Prostate gland (tissue), 2 donors: ENCODE measurements at places on chromosomes 16 and 17. TPM values are rescaled to one million over a fixed set of nuclear protein-coding genes. Genes with fewer than 3 reads are reported as not detected.

Gene ADGRG3
- total RNA-seq: not detected

DNA sequence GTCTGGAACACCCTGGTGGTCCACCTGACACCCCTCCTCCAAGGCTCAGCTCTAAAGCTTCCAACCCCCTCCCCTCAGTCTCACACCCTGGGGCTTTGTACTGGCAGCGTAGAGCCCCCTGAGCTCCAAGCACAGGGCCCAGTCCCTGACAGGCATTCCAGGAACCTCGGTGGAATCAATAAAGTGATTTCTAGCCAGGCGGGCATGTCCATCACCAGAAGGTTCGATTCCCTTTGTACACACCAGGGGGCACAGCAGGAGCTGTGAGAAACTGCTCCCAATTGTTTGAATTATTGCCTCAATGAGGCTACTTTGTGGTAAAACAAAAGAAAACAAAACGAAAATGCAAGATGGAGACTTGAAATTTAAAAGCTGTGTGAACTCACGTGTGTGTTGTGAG lies 51.8 kb downstream of the SMPD3 start:
- no peak overlapping the region for H3K27ac ChIP-seq
- DNase-seq: peak; percentile 50
- no peaks in the 10 kb centered on the region for H3K4me1 ChIP-seq
- H3K27me3 ChIP-seq: no peaks in the 10 kb centered on the region
- H3K36me3 ChIP-seq: no peaks in the 10 kb centered on the region
- H3K4me3 ChIP-seq: no peak overlapping the region

Gene BCO1
- total RNA-seq: 0.18 TPM

Gene NEUROD2
- total RNA-seq: not detected

Gene KRTAP4-3
- total RNA-seq: not detected

GRCh38 chr16:52558448-52558847 lies 11.5 kb upstream of the TOX3 start:
- no peaks in the 10 kb centered on the region for H3K27me3 ChIP-seq
- DNase-seq: no peak
- no peaks in the 10 kb centered on the region for H3K36me3 ChIP-seq

- H3K27ac ChIP-seq: peak overlapping the region; percentile 35
- DNase-seq: peak; percentile 32
- H3K27me3 ChIP-seq: no peaks in the 10 kb centered on the region
- no peaks in the 10 kb centered on the region for H3K4me1 ChIP-seq
- no peaks in the 10 kb centered on the region for H3K36me3 ChIP-seq
- no peak overlapping the region for H3K4me3 ChIP-seq
Measured at GRCh38 chr16:46976550-46976949, 3.1 kb upstream of the DNAJA2 start.

Gene C17orf107
- 15.4 TPM for total RNA-seq

Gene DHRS7C
- not detected for total RNA-seq

GRCh38 chr16:85936816-85937215 lies 37.9 kb downstream of the IRF8 start:
- H3K27me3 ChIP-seq: peaks cover 5% of the 10 kb centered on the region
- DNase-seq: no peak
- no peaks in the 10 kb centered on the region for H3K36me3 ChIP-seq

Gene TERB1
- not detected for total RNA-seq

GRCh38 chr17:51819341-51820219 lies 338.9 kb downstream of the CA10 start:
- no peak overlapping the region for H3K4me3 ChIP-seq
- no peaks in the 10 kb centered on the region for H3K27me3 ChIP-seq
- DNase-seq: no peak

- no peak overlapping the region for H3K27ac ChIP-seq
- DNase-seq: no peak
- no peaks in the 10 kb centered on the region for H3K4me1 ChIP-seq
- no peak overlapping the region for H3K4me3 ChIP-seq
Measured at GRCh38 chr17:42087042-42087701, 11.1 kb downstream of the ZNF385C start.

Gene RSKR
- 5.0 TPM for total RNA-seq

- no peaks in the 10 kb centered on the region for H3K4me1 ChIP-seq
- DNase-seq: no peak
- H3K36me3 ChIP-seq: no peaks in the 10 kb centered on the region
- no peak overlapping the region for H3K27ac ChIP-seq
- H3K4me3 ChIP-seq: no peak overlapping the region
- no peaks in the 10 kb centered on the region for H3K27me3 ChIP-seq
Measured at GRCh38 chr16:49452578-49452977, 79.0 kb downstream of the C16orf78 start.

GRCh38 chr17:4566785-4567184 lies 6.4 kb upstream of the GGT6 start:
- no peaks in the 10 kb centered on the region for H3K4me1 ChIP-seq
- H3K36me3 ChIP-seq: no peaks in the 10 kb centered on the region
- DNase-seq: peak; percentile 43
- H3K27ac ChIP-seq: no peak overlapping the region

Gene RAP1GAP2
- 28.9 TPM for total RNA-seq

Gene C16orf54
- 1.2 TPM for total RNA-seq

- no peaks in the 10 kb centered on the region for H3K36me3 ChIP-seq
- no peak overlapping the region for H3K4me3 ChIP-seq
- no peaks in the 10 kb centered on the region for H3K27me3 ChIP-seq
- no peak overlapping the region for H3K27ac ChIP-seq
- peaks cover 20% of the 10 kb centered on the region for H3K4me1 ChIP-seq
- no peak for DNase-seq
Measured at GRCh38 chr17:57288773-57289121, 32.4 kb downstream of the MSI2 start.

- no peak overlapping the region for H3K4me3 ChIP-seq
- no peaks in the 10 kb centered on the region for H3K4me1 ChIP-seq
- no peaks in the 10 kb centered on the region for H3K36me3 ChIP-seq
- no peaks in the 10 kb centered on the region for H3K27me3 ChIP-seq
Measured at GRCh38 chr17:19805006-19805405, 56.9 kb upstream of the ALDH3A1 start.

Gene USP6
- 6.8 TPM for total RNA-seq

DNA sequence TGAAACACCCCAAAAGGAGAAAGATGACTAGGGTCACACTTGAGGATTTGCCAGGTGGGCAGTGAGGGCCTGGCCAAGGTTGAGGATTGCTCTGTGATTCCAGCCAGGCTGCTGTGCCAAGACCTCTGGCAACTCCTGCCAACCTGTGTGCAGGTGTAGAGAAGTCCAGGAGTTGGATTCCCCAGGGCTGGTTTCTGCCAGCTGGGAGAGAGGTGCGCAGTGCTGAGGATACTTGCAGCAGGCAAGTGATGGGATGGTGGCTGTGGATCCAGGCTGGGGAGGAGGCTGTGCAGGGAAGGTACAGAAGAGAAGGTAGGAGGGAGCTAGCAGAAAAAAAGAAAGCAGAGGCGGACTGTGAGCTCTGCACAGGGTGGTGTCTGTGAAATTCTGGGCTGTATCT lies 6.6 kb downstream of the RIPOR1 start:
- H3K27ac ChIP-seq: no peak overlapping the region
- no peak overlapping the region for H3K4me3 ChIP-seq
- peaks cover 3% of the 10 kb centered on the region for H3K4me1 ChIP-seq
- H3K27me3 ChIP-seq: no peaks in the 10 kb centered on the region

DNA sequence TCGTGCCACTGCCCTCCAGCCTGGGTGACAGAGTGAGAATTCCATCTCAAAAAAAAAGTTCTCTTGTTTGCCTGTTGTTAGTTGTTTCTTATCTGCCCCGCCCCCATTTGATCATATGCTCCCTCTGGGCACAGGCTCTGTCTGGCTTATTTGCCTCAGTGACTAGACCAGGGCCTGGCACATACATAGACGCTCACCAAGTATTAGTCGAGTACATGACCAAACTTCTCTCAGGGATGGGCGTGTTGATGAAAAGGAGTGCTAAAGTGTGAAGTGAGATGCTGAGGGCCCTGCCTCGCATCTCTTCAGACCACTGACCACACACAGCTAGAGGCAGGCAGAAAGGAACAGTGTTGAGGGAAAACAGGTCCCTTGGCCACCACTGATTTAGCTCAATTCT lies 3.3 kb upstream of the HELZ start:
- H3K4me1 ChIP-seq: no peaks in the 10 kb centered on the region
- no peak overlapping the region for H3K4me3 ChIP-seq
- H3K27ac ChIP-seq: no peak overlapping the region
- H3K36me3 ChIP-seq: no peaks in the 10 kb centered on the region

GRCh38 chr17:74235040-74235581 lies 21.7 kb downstream of the TTYH2 start:
- H3K4me3 ChIP-seq: no peak overlapping the region
- no peaks in the 10 kb centered on the region for H3K4me1 ChIP-seq
- H3K27me3 ChIP-seq: no peaks in the 10 kb centered on the region
- no peak for DNase-seq
- no peaks in the 10 kb centered on the region for H3K36me3 ChIP-seq

GRCh38 chr17:73191443-73192205 lies 1.2 kb upstream of the COG1 start:
- no peaks in the 10 kb centered on the region for H3K27me3 ChIP-seq
- H3K4me3 ChIP-seq: peak overlapping the region; percentile 74
- peaks cover 7% of the 10 kb centered on the region for H3K4me1 ChIP-seq
- H3K27ac ChIP-seq: peak overlapping the region; percentile 87
- DNase-seq: peak; percentile 66

Gene SHBG
- total RNA-seq: not detected

DNA sequence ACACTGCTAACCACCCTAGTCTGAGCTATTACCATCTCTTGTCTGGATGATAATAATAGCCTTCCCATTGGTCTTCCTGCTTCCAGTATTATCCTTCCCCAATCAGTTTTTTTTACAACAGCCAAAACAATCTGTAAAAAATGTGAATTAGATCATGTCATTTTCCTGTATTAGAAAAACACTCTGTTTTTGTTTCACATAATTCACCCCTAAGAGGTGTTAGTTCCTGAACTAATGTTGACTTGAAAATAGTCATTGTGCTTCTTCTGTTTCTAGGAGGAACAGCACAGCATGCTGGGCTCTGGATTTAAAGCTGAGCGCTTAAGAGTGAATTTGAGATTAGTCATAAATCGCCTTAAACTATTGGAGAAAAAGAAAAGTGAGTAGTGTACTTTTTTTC lies 20.0 kb downstream of the IST1 start:
- no peak overlapping the region for H3K4me3 ChIP-seq
- no peaks in the 10 kb centered on the region for H3K27me3 ChIP-seq
- no peak for DNase-seq

Gene TMEM238L
- 7.7 TPM for total RNA-seq

Gene UTS2R
- total RNA-seq: not detected

- H3K27me3 ChIP-seq: no peaks in the 10 kb centered on the region
- H3K27ac ChIP-seq: no peak overlapping the region
- no peak for DNase-seq
- no peaks in the 10 kb centered on the region for H3K36me3 ChIP-seq
Measured at GRCh38 chr16:48603647-48604376, 6.2 kb downstream of the N4BP1 start.

DNA sequence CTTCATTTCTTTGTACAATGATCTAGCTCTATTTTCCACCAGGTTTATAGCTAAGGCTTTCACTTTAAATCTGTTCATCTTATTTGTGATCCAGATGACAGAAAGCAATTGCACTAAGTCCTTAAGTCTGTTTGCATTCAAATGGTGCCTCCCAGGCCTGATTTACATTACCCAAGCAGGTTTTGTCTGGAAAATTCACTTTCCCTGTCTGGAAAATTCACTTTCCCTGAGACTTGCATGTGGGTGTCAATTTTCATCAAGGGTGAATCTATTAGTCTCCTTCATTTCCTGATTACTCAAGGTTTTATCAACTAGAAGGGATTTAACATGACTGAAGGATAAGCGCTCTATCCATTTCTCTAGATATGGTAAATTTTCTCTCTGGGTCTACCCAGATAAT lies 1480.2 kb upstream of the GOT2 start:
- H3K36me3 ChIP-seq: no peaks in the 10 kb centered on the region
- no peak overlapping the region for H3K27ac ChIP-seq
- no peaks in the 10 kb centered on the region for H3K4me1 ChIP-seq
- DNase-seq: no peak

GRCh38 chr17:28765038-28765437 lies 21.2 kb downstream of the TRAF4 start:
- no peaks in the 10 kb centered on the region for H3K27me3 ChIP-seq
- H3K36me3 ChIP-seq: no peaks in the 10 kb centered on the region
- no peak overlapping the region for H3K27ac ChIP-seq
- H3K4me1 ChIP-seq: peaks cover 10% of the 10 kb centered on the region

DNA sequence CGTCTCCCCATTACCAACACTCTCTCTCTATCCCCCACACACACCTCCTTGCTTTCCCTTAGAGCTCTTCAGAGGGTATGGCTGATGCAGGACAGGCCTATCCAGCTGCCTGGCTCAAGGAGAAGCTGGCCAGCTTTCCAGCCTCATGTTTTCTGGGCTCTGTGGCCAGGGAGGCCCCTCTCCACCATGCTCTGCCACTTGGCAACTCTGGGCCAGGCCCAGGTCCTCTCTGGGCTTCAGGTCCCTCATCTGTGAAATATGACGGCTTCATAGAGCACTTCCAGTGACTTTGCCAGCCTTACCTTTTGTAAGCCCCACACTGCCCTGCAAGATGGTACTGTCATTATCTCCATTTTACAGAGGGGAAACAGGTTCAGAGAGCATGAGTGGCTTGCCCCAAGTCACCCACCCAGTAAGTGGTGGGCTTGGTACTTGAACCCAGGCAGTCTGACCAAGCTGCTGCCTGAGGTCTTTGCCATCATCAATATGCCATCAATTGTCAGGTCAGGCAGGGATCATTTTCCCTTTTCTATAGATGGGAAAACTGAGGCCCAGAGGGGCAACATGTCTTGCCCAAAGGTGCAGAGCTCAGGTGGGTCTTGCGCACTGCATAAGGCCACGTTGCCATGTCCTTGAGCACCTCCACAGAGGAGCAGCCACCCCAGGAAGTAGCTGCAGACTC lies 548 bp upstream of the ADGRG5 start:
- H3K36me3 ChIP-seq: no peaks in the 10 kb centered on the region
- H3K4me3 ChIP-seq: no peak overlapping the region
- no peaks in the 10 kb centered on the region for H3K4me1 ChIP-seq
- H3K27me3 ChIP-seq: no peaks in the 10 kb centered on the region
- H3K27ac ChIP-seq: no peak overlapping the region
